ENCODE measurements at places on chromosomes 7 and 10.
A peak's percentile ranks its signal among the peaks of the same experiment; 100 is the strongest.

- DNase-seq: no peak
Measured at GRCh38 chr7:20831956-20832355, 45.3 kb upstream of the SP8 start.

DNA sequence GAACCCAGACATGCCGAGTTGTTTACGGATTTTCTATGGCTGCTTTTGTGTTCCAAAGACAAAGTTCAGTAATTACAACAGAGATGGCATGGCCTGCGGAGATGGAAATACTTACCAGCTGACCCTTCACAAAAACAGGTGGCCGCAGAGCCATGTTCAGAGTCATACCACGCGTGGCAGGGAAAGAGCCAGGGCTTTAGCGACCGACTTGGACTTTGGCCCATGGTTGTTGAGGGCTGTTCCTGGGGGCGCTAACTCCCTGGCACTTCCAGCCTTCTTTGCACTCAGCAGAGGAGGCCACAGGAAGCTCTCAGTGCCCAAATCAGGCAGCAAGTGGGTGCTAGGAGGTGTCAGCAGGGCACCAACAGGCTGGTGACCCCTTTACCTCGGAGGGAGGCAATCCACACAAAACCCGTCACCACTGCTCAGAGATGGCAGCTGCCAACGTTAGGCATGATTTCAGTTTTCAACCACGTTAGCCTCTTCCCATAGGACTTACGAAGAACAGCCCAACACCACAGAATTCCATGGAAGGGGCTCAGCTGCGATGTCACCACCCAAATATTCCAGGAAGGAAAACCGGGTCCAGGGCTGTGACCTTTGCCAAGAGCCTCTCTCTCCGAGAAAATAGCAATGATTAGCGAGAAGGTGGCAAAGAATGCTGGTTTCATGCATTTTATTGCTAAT, 21.4 kb upstream of the CNPY1 start:
- no peak for DNase-seq

DNA sequence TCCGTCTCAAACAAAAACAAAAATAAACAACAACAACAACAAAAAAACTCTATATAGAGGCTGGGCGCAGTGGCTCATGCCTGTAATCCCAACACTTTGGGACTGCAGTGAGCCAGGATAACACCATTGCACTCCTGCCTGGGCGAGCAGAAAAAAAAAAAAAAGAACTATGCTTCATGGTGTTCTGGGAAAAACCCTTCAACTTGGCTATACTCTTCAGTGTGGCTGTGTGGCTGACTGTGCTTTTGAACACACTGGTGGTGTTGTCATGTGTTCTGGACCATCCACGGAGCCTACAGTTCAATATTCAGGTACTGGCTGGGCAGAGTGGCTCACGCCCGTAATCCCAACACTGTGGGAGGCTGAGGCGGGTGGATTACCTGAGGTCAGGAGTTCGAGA, 26.5 kb downstream of the SNX8 start:
- no peak for DNase-seq

DNA sequence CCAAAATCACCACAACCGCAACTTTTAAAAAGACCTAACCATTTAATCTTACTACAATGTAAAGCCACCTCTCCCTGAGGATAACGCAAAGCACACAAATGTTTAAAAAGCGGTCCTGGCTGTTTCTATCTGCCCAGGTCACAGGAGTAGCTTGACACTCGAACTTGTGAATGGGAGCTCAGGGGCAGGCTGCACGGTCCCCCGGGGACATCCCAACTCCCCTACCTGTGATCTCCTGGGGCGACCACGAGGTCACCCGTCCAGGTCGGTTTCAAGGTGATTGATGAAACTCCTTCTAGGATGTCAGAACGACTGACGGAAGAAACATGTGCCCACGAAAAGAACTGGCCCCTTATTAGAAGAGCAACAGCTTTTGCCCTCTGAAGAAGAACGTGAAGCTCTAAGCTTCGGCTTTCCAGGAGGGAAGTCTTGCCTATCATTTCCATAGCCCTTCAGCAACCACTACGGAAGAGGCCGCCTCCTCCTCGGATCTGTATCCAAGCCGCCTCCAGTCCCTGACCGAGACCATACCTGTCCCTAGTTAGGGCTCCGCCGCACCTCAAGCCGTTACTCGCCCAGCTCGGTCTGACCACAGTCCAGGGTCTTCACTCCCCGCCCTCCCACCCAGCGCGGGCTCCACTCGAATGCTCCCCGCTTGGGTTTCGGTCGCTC, 459 bp downstream of the CYCS start:
- peak; percentile 9 for DNase-seq

- DNase-seq: no peak
Measured at GRCh38 chr7:138166681-138167080, 90.4 kb downstream of the AKR1D1 start.

GRCh38 chr7:80429181-80429580, 82.7 kb downstream of the GNAT3 start:
- DNase-seq: no peak

GRCh38 chr7:15494711-15495110, 67.1 kb downstream of the AGMO start:
- no peak for DNase-seq

DNA sequence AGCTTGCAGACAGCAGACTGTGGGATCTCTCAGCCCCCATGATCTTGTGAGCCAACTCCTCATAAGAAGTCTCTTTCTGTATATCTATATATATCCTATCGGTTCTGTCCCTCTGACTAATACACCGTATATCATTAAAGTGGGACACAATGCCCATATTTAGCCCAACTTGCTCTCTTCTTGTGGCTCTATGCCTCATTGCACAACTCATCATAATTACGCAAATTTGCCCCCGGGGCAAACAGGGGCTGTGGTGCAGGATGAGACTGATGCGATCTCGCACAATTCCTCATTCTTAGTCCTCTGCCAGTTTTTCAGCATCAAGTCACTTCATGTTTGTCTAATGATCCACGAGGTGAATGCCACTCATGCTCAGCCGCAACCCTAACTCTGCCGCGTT, 183.2 kb downstream of the PRPF18 start:
- DNase-seq: no peak

DNA sequence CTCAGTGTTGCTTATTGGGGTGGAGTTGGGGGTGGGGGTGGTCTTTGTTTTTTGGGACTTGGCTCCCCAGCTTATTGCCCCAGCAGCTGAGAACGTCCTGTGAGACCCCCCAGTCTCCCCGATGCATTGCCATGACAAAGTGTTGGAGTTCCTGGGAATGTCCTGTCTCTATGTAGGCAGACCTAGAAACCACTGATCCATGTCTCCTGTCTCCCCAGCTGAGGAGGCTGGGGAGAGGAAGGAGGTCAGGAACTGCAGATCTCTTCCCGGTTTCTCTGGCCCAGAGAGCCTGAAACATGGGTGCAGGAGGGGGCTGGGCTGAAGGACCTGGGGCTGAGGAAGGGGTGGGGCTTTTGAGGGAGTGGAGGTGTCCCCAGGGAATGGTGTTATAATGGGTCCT, 80.2 kb upstream of the GTF2IRD1 start:
- no peak for DNase-seq

GRCh38 chr7:95536656-95537311, 51.0 kb downstream of the ASB4 start:
- no peak for DNase-seq

GRCh38 chr10:125479059-125479458, 203.9 kb downstream of the TEX36 start:
- DNase-seq: no peak

DNA sequence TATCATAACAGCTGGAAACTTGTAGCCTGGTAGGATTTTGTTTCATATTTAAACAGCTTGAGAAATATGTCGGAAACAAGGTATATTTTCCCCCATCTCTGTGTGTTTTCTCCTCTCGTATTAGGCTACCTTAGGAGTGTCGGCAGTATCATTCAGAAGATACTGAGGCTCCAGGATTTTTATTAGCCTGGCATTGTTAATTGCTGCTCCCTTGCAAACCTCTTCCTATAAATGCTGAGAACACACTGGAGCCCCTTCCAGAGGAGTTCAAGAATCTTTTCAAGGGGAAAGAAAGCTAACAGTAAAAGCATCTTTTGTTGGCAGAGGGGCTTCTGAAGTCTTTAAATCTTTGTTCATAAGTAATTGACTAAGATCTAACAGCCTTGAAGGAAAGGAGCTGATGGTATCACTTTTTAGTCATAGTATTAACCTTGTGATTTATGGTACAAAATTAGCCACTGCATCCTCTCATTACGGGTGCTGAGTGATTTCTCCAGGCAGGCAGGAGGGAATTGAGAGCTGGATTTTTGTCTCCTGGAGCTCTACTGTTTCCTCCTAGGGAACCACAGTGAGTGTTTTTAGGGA, 998.7 kb downstream of the LRMDA start:
- no peak for DNase-seq

DNA sequence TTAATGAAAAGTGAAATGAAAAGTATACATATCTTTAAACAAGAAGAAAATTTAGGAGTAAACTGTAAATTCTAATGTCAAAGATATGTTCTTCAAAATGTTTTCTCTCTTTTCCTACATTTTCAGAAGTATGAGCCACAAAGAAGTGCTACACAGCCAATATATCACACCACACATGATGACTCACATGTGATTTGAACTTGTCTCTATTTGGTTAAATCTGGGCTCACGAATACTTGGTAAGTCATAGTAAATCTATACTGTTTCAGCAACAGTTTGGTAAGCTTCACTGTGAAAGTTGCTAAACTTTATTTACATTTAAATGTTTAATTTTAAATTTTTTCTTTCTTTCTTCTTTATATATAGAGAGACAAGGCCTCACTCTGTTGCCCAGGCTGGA, 380.6 kb upstream of the IGFBP3 start:
- no peak for DNase-seq

DNA sequence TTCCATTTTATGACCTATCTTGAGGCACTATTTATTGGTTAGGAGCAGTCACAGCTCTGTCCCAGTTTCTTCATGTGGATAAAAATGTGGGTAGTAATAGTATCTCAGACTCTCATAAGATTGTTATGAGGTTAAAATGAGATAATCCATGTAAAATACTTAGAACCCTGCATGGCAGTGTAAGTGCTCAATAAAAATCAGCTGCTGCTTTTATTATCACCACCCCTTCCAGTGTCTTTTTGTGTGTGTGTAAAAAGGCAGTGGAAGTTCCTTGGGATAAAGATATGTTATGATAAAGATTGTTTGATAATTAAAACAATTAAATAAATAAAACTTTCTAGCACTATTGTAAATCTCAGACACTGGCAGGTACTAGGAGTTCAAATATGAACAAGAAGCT, 15.5 kb downstream of the TES start:
- no peak for DNase-seq

- DNase-seq: no peak
Measured at GRCh38 chr10:66167816-66168215, 758.0 kb upstream of the LRRTM3 start.

DNA sequence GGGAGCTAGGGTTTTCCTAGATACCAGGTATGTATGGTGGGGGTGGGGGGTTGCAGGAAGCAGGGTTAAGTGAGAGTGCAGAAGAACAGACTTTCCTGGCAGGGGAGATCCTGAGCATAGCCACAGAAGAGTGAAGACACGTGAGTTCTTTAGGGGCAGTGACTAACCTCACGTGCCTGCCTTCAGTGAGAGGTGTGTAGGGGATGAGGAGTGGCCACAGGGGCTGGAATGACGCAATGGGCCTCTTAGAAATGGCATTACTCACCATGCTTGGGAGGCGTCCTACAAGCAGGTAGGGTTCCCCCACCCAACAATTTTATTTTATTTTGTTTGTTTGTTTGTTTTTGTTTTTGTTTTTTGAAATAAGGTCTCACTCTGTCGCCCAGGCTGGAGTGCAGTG, 698.6 kb upstream of the NRP1 start:
- DNase-seq: no peak

DNA sequence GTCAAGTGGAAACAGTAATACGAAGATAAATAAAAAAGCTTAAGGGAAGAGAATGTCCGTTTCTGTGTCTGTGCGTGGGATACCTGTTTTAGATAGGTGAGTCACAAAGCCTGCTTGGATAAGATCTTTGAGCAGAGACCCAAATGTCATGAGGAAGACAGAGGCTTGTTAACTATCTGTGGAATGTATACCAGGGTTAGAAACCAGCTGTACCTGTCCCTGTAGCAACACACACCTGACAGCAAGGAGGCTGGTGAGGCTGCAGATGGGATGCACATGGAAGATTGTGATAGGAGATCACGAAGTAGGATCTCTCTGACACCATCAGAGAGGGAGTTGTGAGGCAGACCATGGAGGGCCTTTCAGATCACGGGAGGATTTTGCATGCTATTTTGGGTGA, 105.3 kb downstream of the ARHGAP21 start:
- DNase-seq: no peak

GRCh38 chr10:58435297-58435985, 50.2 kb downstream of the TFAM start:
- DNase-seq: no peak

DNA sequence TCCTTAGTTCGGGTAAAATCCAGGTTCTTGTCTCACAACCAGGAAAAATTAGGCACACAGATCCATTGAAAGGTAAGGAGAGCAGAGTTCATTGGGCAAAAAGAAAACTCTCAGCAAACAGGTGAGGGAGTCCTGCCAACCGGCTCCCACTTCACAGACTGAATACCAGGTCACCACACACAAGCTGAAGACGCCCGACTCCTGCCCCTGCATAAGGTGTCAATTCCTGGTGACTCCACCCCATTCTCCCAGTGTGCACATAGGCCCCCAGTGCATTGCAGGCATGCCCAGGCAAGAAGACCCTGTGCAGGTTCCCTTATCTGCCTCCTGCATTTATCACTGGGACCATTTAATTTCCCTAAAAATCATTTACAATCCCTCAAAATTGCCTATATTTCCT, 354.6 kb downstream of the LRRTM3 start:
- no peak for DNase-seq

- DNase-seq: no peak
Measured at GRCh38 chr10:123897146-123897545, 5.5 kb upstream of the CPXM2 start.

- no peak for DNase-seq
Measured at GRCh38 chr10:7998831-7999230, 55.7 kb upstream of the GATA3 start.

DNA sequence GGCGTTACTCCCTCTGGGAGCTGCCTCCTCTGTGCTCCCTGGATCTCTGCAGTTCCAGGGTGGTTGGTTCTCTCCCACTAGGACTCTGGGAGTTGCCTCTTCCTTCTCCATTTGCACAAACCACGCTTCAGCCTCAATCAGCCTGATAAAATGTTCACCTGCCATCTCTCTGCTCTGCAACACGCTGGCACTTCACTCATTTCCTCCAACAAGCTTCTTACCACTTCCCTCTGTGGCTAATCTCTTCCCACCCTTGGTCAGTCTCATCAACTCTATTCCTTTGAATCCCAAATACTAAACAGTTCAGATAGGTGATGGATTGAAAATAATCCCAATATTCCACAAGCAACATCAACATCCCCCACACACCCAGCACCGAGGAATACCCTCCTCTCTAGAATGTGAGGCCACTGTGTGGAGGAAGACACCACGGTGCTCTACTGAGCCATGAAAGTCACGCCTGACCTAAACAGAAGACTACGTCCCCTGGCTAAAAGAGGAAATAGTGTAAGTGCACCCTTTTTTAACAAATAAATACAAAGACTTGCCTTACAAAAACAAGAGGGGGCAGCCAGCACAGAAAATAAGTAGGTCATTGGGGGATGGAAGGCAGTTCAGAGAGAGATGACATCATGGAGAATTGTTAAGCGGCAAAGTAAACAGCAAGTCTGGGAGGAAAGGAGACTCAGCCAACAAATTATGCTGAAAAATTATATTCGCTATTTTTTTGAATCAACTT, 1.9 kb upstream of the FAM170B start:
- DNase-seq: no peak

- DNase-seq: no peak
Measured at GRCh38 chr7:707296-708000, 19.1 kb upstream of the DNAAF5 start.

- no peak for DNase-seq
Measured at GRCh38 chr7:29622335-29623265, 59.0 kb downstream of the PRR15 start.

GRCh38 chr10:26503911-26504310, 65.8 kb downstream of the APBB1IP start:
- DNase-seq: no peak

All from stimulated activated CD4-positive, alpha-beta T cell treated with anti-CD3 and anti-CD28 coated beads, Interleukin-15, amount 100 ng/mL, for 1 hour (primary cell).